ENCODE measurements at places on chromosomes 12 and 14.

DNA sequence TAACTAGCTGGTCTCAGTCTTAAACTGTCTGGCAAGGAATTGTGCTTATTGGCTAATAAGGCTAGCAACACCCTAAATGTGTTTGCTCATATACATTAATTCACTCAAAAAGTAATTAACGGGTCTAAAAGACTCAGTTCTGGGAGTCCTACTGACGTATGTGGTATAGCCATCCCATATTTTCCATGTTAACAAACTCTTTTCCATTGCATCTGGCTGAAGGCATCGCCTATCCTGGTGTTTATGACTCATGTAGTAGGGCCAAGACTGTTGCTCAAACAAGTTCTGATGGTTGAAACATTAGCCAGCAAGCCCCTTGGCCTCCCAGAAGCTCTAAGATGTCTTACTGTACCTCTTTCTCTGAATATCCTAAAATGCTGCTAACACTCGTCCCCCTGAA is 98.5 kb downstream of the PHLDA1 start:
- no peak for DNase-seq

DNA sequence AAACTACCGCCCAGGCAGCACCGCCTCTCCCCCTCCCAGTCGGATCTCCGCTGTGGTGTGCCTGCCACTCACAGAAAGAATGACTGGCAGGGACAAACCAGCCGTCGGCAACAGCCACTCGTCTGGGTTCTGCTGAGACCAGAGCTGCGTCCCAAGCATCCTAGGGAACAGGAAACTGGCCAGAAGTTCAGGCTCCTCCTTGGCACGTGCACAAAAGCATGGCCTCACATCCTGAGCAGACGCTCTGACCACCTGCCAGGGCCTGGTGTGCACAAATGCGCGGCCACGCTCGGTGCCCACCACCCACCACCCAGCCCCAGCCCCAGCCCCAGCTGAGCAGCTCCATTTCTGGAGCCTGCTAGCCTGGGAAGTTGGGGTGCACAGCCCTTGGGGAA is 214.8 kb downstream of the DPF3 start:
- DNase-seq: no peak

GRCh38 chr14:43042408-43042807 is 1435.7 kb downstream of the LRFN5 start:
- no peak for DNase-seq

DNA sequence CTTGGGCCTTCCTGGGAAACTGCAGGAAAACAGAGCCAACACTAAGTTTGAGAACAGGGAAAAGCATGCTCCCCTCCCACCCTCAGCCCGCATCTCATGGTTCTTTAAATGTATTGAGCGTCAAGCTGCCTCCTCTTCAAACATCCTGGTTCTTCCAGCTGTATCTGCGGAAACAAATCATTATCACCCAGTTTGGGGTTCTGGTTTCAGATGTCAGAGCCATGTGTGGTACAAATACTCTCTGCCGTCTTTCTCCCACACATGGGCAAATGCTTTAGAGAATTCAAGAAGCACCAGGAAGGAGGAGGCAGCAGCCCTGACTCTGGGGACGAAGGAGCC is 29.1 kb downstream of the JDP2 start:
- DNase-seq: no peak

DNA sequence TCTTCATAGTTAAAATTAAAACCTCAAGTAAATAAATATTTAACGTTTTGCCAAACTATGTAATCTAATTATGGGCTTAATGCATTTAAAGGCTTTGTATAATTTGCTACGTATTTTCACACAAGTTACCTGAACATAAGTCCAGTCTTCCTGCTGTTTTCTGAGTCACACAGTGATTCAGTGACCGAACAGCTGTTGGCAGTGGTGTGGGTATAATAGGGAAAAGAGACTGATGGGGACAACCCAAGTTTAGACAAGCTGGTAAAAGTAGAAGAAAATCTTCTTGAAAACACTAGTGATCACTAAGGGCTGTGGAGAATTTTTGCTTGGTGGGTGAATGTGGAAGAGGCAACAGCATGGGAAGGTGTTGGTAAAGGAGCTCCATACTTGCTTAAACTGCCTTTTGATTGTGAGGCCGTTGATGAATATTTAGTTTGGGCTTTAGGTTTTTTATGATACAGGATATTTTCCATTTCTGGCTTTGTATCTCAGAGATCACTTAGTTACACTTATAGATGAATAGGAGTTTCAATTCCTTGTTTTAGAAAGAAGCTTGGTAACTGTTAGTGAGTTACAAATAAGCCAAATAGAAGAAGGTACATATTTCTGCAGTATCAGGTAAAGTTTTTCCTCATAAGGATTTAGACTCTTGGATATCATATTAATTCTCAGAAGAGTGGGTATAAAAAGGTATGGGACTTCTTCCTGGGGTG is 23.9 kb downstream of the LRRK2 start:
- DNase-seq: no peak

DNA sequence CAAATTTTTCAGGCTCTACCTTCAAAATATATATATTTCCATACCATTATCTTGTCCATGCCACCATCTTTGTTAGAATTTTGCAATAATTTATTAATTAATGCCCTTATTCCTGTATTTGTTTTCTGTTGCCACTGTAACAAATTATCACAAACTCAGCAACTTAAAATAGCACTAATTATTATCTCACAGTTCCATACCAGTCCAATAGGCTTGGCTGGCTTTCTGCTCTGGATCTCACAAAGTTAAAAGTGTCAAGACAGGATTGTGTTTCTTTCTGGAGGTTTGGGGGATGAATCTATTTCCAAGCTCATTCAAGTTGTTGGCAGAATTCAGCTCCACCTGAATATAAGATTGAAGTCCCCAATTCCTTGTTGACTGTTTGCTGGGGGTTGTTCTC is 58.6 kb upstream of the SLC38A4 start:
- no peak for DNase-seq

- DNase-seq: no peak
Observed at GRCh38 chr14:100386121-100386520, 63.0 kb downstream of the SLC25A47 start.

- DNase-seq: no peak
Observed at GRCh38 chr12:54934419-54934818, 50.1 kb downstream of the TESPA1 start.

DNA sequence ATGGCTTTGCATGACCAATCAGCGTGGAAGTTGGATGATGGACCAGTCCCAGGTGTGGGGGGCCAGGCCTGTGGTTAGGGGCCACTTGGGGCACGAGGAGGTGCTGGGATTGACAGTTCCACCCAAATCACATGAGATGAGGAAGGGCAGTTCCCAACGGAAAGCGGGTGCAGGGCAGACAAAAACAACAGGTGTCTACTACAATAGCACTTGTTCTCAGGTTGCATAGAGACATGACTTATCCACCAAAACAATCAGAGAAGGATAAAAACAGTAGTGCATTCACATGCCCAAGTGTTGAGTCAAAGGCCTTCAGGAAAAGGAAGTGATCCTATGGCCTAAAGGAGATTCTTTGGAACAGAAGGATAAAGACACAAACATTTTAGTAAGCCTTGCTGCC is 14.6 kb upstream of the EIF2B2 start:
- no peak for DNase-seq

DNA sequence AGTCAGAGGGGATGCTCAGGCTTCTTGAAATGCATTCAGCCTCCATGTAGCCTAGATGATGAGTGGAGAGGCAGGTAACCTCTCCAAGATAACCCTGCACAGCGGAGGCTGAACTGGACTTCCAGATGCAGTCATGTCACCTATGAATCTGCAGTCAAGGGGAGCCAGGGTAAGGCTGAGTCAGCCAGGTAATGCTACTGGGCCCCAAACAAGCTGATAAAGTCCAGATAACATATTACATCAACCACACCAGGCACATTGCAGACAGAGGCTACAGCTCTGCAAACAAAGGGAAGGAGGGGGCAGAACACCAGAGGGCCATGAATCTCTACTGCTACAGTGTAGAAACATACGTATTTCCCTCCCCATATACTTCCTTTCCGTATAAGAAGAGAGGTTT is 14.0 kb downstream of the RNASE9 start:
- no peak for DNase-seq

- DNase-seq: no peak
Observed at GRCh38 chr14:102633906-102634595, 41.6 kb downstream of the RCOR1 start.

- DNase-seq: no peak
Observed at GRCh38 chr12:62361048-62361447, 100.8 kb downstream of the USP15 start.

DNA sequence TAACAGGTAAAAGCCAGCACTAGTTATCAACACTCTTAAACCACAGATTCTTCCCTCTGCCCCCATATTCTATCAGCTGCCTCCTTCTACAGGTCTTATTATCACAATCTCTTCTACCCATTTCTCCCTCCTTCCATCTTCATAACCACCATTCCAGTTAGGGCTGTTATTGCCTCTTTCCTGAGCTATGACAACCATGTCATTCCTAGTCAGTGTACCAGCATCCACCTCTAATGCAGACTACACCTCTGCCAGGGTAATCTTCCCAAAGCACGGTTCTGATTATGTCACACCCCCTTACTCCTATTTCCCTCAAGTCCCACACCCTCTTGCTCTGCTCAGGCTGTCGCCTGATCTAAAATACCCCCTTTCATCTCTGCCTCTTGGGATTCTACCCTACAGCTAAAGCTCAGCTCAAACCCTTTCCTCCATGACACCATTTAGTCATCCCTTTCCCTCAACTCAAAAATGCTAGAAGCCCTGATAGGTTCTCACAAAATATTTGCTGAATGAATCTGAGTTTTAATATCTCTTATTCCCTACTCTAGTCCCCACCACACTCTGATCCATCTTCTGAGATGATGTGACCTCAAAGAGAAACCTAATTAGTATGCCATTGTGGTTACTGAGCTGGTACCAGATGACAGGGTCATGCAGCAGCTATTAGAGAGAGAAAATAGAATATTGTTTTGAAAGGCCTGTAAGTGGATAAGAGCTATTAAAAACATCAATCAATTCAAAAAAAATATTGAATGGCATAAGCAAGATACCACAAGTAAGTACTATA is 11.7 kb downstream of the RACGAP1 start:
- no peak for DNase-seq

GRCh38 chr14:23605931-23606585 is 27.5 kb upstream of the JPH4 start:
- DNase-seq: no peak

- no peak for DNase-seq
Observed at GRCh38 chr12:119859241-119859640, 17.9 kb downstream of the CIT start.

GRCh38 chr14:102316338-102316742 is 3.2 kb upstream of the ZNF839 start:
- peak; percentile 64 for DNase-seq

DNA sequence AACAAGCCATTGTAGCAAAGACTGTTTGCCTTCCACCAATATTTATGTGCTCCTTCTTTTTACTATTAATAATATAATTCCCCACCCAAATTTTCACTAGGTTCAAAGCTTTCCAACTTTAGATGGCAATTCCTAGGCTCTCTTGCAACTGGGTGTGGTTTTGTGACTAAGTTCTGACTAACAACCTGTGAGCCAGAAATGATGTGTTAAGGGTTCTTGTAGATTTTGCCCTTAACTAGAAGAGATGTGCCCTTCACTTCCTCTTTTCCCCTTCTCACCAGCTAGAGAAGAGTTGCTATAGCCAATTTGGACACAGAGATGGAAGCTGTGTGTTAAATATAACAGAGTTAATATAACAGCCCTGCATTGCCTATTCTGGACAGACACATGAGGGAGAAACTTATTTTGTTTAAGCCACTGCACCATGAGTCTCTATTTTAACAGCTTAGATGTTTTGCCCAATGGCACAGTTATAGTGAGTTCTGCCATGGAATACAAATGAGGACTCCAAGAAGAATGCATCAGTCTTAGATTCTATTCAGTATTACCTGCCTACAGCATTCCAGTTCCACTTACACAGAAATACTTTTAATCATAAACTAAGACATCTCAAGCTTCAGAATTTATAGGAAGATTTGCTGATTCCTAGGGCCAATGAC is 216.2 kb downstream of the DUSP6 start:
- DNase-seq: no peak

DNA sequence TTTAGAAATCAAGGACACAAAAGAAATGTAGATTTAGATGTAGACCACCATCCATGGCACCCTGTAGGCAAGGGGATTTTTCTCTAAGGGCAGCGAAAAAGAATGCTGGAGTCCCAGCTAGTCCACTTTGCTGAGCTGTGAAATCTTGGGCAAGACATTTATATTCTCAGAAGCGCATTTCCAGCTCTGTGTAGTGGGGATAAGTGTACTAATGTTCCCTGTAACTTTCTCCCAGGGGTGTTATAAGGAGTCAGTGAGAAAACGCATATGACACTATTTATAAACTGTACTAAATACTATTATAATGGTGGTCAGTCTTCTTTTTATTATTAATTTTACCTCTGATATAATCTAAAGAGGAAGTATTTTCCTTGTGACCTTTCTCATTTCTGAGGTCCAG is 133.4 kb upstream of the FRMD6 start:
- no peak for DNase-seq

DNA sequence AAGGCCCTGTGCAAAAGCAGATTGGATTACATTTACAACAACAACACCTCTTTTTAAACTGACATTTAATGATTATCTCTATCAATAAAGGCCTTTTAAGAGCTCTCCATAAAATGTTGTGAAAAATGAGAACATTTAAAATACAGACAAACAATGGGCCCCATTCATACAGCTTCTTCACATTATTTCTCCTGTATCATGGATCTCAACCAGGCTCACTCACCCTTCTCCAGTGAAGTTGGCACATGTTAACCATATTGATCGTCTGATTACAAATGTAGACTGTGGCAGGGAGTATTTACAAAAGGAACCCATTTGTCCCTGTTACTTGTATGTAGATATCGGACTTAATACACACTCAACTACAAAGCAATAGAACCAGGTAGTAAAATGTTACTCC is 220.2 kb upstream of the BTG1 start:
- DNase-seq: no peak
